ENCODE measurements at places on chromosomes 6 and 20.

GRCh38 chr6:11023032-11023431 lies 21.1 kb downstream of the ELOVL2 start:
- DNase-seq, result no peak

GRCh38 chr6:998551-998950 lies 305.6 kb upstream of the EXOC2 start:
- no peak for DNase-seq

GRCh38 chr6:44356487-44356886 lies 14.0 kb downstream of the SPATS1 start:
- DNase-seq, result no peak

GRCh38 chr6:119858901-119859300 lies 509.3 kb upstream of the MAN1A1 start:
- DNase-seq, result no peak

GRCh38 chr6:21928827-21929226 lies 335.3 kb downstream of the SOX4 start:
- no peak for DNase-seq

- DNase-seq, result no peak
Measured at GRCh38 chr20:41336711-41337492, 3.7 kb upstream of the LPIN3 start.

DNA sequence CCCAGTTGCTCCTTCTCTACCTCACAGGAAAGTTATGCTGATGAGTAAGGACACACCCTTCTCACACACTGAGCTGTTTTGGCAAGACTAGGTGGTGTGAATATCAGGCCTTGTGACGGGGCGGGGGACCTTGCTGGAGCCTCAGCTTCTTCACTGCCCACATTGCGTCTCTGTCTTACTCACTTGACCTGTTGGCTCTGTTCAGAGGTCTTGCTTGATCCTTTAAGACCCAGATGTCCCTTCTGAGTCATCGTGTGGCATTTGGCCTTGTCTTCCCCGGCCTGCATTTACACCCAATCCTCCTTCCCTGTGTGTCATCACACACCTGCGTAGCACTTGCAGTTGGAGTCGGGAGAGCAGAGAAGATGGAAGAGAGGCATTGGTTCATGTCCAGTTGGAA lies 8.3 kb upstream of the PRND start:
- DNase-seq, result no peak

GRCh38 chr6:160534050-160534696 lies 129.9 kb downstream of the LPA start:
- DNase-seq, result peak; percentile 65
